ENCODE measurements at places on chromosomes 1 and 21. TPM values are rescaled to one million over a fixed set of nuclear protein-coding genes. Genes with fewer than 3 reads are reported as not detected.

Gene LCE6A
- not detected for total RNA-seq

Gene MCL1
- total RNA-seq: 113 TPM

Gene TMPRSS15
- 0.40 TPM for total RNA-seq

Gene RAB7B
- 10.6 TPM for total RNA-seq

Gene FAM72A
- 3.3 TPM for total RNA-seq

Gene C1QB
- total RNA-seq: 18.5 TPM

Gene LRRC38
- 11.9 TPM for total RNA-seq

Gene KRTAP11-1
- total RNA-seq: not detected

Gene CCDC24
- total RNA-seq: 0.98 TPM

Gene ARHGEF10L
- total RNA-seq: 14.1 TPM

Gene WDR64
- 0.04 TPM for total RNA-seq

Gene TMOD4
- total RNA-seq: 15.2 TPM

Gene TGFB2
- 37.2 TPM for total RNA-seq

Gene SLC5A9
- 0.04 TPM for total RNA-seq

Gene ALX3
- total RNA-seq: not detected

Gene PRAMEF12
- total RNA-seq: not detected

Gene CFAP45
- 0.22 TPM for total RNA-seq

Gene GLUL
- 417 TPM for total RNA-seq

Gene IL20
- not detected for total RNA-seq

Gene LY9
- total RNA-seq: 0.13 TPM

Gene FNDC10
- total RNA-seq: 0.62 TPM

Gene CLCA4
- not detected for total RNA-seq

Gene AGBL4
- total RNA-seq: 0.13 TPM

Gene FYB2
- total RNA-seq: not detected

Gene BCAN
- total RNA-seq: 0.58 TPM

Gene ST6GALNAC3
- 9.0 TPM for total RNA-seq
